ENCODE measurements at places on chromosomes 5 and 9.

GRCh38 chr9:129174102-129174723 lies 3.8 kb downstream of the IER5L start:
- DNase-seq, result peak; percentile 78

- DNase-seq, result no peak
Observed at GRCh38 chr5:96226941-96227552, 206.0 kb downstream of the PCSK1 start.

GRCh38 chr5:74042959-74043358 lies 417.0 kb downstream of the ARHGEF28 start:
- no peak for DNase-seq

GRCh38 chr5:1709171-1709803 lies 90.3 kb downstream of the MRPL36 start:
- no peak for DNase-seq

GRCh38 chr9:76917299-76917698 lies 11.4 kb upstream of the PRUNE2 start:
- DNase-seq, result no peak

DNA sequence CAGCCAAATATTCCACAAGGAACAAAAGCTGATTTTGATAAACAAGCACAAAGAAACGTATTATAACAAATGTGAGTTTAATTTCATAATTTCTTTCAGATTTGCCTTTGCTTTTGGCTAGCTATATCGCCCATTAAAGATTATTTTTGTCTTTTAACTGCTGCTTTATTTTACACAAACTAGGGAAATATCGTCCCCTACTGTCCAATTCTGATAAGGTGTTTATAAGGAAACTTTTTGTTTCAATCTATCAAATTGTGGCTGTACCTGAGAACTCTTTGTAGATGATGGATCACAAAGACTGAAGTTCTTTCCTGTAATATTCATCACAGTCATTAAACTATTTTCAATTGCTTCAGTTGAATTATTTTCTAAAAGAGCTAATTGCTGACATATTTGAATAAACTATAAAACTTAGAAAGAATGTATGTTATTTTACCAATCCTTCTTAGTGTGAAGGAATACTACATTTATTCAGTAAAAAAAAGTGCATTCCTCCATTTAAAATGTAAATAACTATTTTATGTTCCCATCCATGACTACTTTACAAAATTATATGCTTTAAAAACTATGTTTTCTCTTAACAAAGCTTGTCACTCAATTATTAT lies 431.3 kb upstream of the ITGA1 start:
- no peak for DNase-seq

DNA sequence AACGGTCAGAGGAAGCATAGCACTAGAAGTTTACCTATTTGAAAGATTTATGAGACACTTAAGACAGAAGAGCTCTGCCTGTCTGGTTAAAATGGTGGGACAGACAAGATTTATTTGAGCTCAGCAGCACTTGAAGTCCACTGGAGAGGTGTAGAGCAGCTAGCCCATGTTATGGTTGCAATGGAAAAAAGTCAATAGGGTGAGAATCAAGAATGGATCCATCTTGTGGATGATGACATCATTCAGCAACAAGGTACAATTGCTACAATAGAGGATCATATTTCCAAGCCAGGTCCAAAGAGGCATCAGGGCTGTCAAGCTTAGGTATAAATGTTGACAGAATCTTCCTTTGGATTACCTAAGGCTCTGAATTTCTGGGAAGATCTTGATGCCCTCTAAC lies 21.1 kb upstream of the ZNF131 start:
- DNase-seq, result no peak

DNA sequence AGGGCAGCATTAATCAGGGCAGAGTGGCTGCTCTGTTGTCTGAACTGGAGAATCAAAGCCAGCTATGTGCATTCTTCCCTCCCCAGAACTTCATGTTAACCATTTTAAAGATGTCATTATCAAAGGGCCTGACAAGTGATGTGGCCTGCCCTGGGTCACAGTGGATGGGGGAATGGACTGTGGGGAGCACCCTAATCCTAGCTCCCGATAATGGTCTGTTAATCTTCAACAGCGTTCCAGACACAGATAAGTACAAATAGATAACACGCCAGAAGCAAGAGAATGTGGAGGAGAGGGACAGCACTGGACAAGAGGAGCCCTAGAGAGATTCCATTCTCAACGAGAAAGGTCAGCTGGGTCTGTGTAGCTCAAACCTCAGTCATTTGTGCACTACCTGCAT lies 77.5 kb downstream of the DPYSL3 start:
- DNase-seq, result no peak

GRCh38 chr5:74673011-74673790 lies 11.8 kb upstream of the HEXB start:
- peak; percentile 33 for DNase-seq

DNA sequence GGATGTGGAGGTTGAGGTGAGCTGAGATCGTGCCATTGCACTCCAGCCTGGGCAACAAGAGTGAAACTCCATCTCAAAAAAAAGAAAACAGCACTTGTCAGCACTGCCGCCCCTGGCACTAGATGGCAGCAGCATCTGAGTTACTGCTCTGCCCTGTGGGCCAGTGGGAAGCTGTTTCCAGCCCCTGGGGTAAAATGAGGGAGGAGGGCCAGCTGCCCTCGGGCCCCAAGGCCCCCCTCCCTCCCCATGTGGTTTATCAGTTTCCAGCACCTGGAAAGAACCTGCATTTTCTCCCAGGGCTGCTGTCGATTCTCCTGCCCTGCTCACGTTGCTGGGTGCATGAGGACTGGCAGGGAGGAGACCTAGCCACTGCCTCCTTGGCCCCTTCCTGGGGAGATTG lies 13.2 kb upstream of the CEL start:
- no peak for DNase-seq

DNA sequence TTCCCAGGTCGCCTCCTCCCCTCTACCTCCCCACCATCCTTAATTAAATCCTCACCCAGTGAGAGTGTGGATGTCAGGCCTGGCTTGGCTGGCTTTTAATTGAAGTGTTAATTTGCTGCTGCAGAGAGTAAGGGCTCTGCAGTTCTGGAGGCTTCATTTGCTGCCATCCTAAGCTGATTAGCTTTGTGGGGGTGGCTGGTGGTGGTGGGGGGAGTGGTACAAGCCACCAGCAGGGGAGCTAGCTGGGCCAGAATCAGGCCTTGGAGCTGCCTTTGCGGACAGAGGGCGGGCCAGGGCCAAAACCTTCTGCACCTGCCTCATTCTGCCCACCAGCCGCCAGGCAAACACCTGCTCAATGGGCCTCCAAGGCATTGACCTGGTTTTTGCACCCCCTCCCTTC lies 26.8 kb upstream of the TIFAB start:
- no peak for DNase-seq

DNA sequence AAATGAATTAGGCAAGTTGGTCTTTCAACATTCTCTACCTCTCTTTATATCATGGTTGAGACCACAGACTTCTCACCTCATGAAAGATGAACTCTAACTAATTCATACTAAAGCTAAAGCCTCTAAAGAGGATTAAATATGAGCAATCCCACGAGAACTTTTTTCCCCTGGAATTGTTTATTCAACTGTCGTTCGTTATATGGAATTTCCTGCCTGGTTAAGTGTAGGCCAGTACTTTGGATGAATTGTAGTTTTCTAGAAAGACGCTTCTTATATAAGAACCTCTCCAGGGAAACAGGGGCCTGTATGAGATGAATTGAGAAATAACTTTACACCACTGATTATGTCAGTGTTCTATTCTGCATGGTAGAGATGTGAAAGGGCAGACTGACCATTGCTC lies 42.9 kb downstream of the PDCD1LG2 start:
- DNase-seq, result no peak

DNA sequence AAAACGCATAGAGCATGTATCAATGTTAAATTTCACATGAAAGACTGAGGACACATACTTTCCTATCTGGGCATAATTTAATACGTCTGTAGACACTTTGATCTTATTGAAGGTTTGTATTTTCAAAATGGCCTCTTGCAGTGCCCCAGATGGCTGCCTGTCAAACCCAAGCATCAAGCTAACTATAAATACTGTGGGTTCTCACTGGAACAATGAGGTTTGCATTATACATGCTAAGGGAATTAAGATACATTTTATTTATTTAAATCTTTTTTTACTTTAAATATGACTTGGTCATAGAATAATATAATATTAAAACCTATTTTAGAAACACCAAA lies 702.9 kb upstream of the GRAMD2B start:
- DNase-seq, result no peak

DNA sequence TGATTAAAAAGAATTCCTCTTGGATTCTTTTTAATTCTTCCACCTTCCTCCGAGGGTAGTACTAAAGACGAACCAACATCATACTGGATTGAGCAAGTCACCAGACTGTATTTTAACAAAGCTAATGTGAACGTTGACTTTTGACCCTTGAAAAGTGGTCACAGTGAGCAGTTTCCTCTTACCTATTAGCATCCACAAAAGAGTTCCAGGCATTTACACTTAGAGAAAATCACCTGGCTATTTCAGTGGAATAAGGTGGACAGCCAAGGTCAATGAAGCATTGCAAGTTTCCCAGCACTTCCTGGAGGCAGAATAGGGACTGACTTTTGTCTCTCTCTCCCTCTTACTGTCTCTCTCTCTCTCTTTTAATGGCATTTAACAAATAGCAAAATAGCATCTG lies 145.1 kb upstream of the DAB2 start:
- DNase-seq, result no peak

DNA sequence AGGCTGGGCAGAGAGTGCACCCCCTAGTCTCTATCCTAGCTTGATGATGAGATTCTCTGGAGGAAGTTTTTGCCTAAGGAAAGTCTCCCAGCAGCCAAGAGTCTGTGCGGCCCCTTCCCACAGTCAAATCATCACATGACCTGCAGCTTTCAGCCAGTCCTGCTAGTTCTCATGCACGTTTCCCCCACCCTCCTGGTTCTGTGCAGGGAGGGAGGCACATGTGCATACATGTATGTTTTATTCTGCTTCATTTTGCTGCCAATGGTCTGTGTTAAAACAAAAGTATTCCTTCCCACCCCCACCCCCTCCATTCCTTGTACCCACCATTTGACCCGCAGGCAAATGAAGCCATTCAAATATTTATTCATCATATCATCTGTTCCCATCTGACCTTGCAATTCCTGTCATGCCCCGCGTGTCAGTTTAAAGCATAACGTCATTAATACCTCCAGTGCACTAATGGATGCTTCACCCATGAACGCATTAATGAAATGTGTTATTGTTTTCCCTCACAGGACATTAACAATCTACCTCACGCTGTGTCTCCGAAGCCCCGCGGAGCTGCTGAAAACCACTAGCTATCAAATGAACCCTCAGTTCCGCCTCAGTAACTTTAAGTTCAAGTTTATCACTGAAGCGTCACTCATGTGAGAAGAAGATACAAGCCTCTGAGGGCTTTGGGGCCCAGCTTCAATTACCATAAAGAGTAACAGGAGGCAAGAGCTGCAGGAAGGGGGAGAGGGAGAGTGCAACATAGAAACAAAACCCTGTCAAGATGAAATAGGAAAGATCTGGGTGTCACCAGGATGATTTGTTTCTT lies 139.6 kb downstream of the RASEF start:
- no peak for DNase-seq

- no peak for DNase-seq
Observed at GRCh38 chr9:96553070-96553469, 66.6 kb downstream of the CDC14B start.

GRCh38 chr9:135818718-135819475 lies 88.4 kb downstream of the CAMSAP1 start:
- no peak for DNase-seq

DNA sequence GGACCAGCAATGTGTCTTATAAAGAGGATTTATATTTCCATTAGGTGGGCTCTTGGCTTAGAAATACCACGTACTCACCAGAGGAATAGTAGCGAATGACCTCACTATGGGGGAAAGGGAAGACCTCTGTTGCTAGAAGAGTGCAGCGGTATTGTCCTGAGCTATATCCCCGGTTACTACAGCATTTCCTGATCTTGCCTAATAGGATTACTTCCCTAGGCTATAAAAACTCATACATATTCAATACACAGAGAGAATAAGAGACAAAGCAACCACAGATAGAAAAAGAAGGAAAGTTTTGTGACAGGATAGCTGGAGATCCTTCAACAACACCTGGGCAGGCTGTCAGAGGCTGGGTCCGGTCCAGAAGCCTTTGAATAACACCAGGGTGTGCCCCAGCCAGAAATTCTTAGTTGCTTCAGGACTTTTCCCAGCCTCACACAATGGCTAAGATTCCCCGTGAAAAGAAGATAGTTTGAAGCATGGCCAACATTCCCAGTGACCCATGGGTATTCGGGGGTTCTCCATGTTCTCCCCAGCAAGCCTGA lies 85.4 kb downstream of the TRIM36 start:
- DNase-seq, result no peak

DNA sequence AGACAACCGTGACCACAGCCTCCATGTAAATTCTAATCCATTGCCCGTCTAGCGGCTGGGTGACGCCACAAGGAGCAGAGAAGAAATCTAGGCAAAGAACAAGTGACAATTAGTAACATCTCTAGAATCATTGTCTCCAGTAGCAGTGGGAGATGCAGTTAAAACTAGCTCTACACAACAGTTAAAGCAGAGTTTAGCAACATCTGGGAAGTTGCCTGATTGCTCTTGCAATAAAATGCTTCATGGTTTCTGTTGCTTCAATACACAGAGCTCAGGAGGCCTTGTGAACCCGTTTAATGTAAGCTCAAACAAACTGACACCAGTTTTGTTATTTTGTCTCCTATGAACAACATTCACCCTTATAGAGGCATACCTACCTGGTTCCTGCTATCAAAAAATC lies 369.8 kb upstream of the PDE4D start:
- no peak for DNase-seq

- no peak for DNase-seq
Observed at GRCh38 chr5:57302164-57302563, 128.3 kb downstream of the GPBP1 start.

- no peak for DNase-seq
Observed at GRCh38 chr5:146205499-146206202, 2.2 kb downstream of the RBM27 start.

DNA sequence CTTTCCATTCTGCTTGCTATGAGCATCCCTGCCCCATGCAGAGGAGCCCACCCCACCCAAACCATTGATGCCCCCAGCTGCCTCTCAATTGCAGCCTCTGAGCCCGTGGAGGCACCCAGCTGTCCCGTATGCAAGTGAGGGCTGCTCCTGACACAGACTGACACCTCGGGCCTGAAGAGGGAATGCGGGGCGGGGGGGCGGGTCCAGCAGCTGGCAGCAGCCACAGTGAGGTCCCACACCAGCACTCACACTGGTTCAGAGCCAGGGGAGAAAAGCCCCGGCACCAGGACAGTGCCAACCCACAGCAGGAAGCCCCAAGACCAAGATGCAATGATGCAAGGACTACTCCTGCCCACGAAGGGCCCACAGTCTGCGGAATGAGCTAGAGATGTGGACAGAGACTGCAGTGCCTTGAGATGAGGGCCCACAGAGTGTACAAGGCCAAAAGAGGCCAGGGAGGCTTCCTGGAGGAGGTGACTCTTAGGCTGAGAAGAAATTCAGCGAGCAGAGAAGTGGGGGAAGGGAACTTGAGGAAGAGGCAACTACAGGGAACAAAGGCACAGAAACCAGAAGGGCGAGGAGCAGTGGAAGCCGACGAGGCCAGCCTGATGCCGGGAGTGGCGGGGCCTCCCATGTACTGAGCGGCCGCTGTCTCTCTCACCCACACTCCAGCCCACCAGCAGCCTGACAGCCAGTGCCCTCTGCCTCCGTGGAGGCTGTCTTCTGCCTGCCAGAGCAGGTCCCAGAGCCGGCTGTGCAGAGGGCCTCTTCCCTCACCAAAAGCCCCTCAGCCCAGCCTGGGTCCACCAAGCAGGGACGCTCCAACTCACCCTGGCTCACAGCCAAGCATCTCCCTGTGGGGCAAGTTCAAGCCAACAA lies 9.2 kb downstream of the EEIG1 start:
- no peak for DNase-seq

GRCh38 chr9:134314950-134315715 lies 11.1 kb upstream of the RXRA start:
- DNase-seq, result no peak

GRCh38 chr5:101796427-101796826 lies 499.7 kb downstream of the SLCO4C1 start:
- no peak for DNase-seq

Data from HAP-1 (cell line).